ENCODE measurements at places on chromosomes 12 and 14.
A peak's percentile ranks its signal among the peaks of the same experiment; 100 is the strongest.

- no peak for DNase-seq
These were observed 56.9 kb downstream of the PARP11 start for GRCh38 chr12:3816266-3816665.

- no peak for DNase-seq
These were observed 37.7 kb upstream of the DUSP6 start for GRCh38 chr12:89389755-89390661.

GRCh38 chr14:87255058-87255457 is 737.9 kb downstream of the GALC start:
- DNase-seq: no peak

DNA sequence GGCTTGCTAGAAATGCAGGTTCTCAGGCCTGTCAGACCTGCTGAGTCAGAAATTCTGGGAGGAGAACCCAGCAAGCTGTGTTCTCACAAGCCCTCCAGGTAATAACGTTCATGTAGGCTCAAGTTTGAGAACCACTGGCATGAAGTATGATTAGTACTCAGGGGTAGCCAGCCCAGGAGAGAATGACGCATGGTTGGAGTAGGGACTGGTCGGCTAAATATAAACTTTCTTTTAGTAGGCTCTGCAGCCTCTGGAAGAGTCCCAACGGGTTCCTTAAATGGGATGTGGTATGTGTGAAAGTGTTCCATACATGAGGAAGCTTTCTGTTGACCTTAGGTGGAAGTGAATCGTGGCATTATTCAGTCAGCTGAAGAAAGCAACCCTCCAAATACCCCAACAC is 209.3 kb downstream of the SLC41A2 start:
- DNase-seq: peak; percentile 13

- peak; percentile 76 for DNase-seq
These were observed 41.6 kb upstream of the VASH1 start for GRCh38 chr14:76719666-76720065.
